Left ventricle myocardium inferior (tissue), 1 donor: ENCODE measurements at places on chromosomes 7 and 10. TPM values are rescaled to one million over a fixed set of nuclear protein-coding genes. Genes with fewer than 3 reads are reported as not detected.

The LMOD2 gene
- total RNA-seq, result 888 TPM

The NOS3 gene
- 12.6 TPM for total RNA-seq

The PSMG3 gene
- total RNA-seq, result 11.2 TPM

The SLC39A12 gene
- not detected for total RNA-seq

The CD36 gene
- total RNA-seq, result 1,018 TPM

The SYCE1 gene
- 0.44 TPM for total RNA-seq

The SUN3 gene
- not detected for total RNA-seq

The ZC3HAV1L gene
- total RNA-seq, result 3.4 TPM

The POR gene
- 72.9 TPM for total RNA-seq

The AFAP1L2 gene
- 7.0 TPM for total RNA-seq

The SPDYE1 gene
- not detected for total RNA-seq

The CLDN3 gene
- total RNA-seq, result not detected

The GPR26 gene
- not detected for total RNA-seq

The PRTFDC1 gene
- 1.5 TPM for total RNA-seq

The HKDC1 gene
- total RNA-seq, result not detected

The LAMTOR4 gene
- total RNA-seq, result 100 TPM

The ARID5B gene
- total RNA-seq, result 13.7 TPM

The FAM53B gene
- total RNA-seq, result 53.4 TPM

The PTPRE gene
- 13.8 TPM for total RNA-seq

The UFSP1 gene
- 2.4 TPM for total RNA-seq

The KIAA1549 gene
- total RNA-seq, result 2.1 TPM

The TUBB8 gene
- total RNA-seq, result not detected

The RNF32 gene
- not detected for total RNA-seq

The NXPH1 gene
- not detected for total RNA-seq

The WDFY4 gene
- total RNA-seq, result 1.5 TPM

The PON3 gene
- 0.69 TPM for total RNA-seq

The LIPM gene
- not detected for total RNA-seq

The CPA4 gene
- not detected for total RNA-seq

The AS3MT gene
- 17.2 TPM for total RNA-seq

The SH2B2 gene
- total RNA-seq, result 1.0 TPM

The NDUFB8 gene
- total RNA-seq, result 430 TPM

The RASA4B gene
- 5.7 TPM for total RNA-seq

The IRF5 gene
- 2.2 TPM for total RNA-seq

The COL13A1 gene
- 2.5 TPM for total RNA-seq

The FGF8 gene
- not detected for total RNA-seq

The INSYN2A gene
- not detected for total RNA-seq
